Natural killer cell (primary cell): ENCODE measurements at places on chromosomes 4 and X.

GRCh38 chrX:130330706-130331105, 9.0 kb upstream of the SLC25A14 start:
- peak; percentile 52 for DNase-seq

DNA sequence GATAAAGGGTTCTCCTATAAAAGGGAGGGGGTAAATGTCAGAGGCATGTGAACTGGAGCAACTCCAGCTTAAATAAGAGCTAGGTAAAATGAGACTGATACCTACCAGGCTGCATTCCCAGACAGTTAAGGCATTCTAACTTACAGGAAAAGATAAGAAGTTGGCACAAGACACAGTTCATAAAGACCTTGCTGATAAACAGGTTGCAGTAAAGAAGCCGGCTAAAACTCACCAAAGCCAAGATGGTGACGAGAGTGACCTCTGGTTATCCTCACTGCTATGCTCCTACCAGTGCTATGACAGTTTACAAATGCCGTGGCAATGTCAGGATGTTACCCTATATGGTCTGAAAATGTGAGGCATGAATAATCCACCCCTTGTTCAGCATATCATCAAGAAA, 13.1 kb upstream of the SULT1B1 start:
- no peak for DNase-seq

DNA sequence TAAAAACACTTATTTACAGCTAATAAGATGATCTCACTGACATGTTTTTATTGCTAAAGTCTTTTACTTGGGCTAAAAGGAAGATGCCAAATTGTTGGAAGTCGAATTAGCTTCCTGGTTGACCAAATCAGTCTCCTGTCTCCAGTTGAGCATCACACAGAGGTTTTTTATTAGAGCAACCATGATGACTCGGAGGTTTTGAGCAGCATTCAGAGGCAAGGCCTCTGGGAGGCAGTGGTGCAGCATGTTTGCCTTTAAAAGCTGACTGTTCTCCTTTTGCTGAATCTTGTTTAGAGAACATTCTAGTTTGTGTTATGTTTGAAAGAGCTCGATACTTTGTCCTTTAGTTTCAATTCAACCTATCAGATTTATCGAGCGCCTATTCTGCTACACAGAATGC, 2.1 kb downstream of the UCHL1 start:
- DNase-seq = no peak

DNA sequence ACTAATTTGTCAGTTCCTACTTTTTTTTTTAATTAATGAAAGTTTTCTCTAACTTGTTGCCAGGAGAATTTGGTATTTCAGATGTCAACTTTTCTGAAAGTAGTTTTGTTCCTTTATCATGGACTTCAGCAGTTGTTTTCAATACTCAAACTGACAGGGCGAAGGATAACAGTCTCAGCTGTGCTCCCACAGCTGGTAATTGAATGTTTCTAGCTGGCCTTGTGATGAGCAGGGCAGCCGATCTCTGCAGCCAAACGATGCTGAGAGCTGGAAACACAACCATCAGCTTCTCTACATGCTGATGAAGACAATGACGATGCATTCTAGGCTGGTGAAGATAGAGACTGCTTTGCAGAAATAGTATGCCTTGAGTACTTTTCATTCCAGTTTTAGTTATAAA, 130.0 kb upstream of the MAP9 start:
- no peak for DNase-seq

DNA sequence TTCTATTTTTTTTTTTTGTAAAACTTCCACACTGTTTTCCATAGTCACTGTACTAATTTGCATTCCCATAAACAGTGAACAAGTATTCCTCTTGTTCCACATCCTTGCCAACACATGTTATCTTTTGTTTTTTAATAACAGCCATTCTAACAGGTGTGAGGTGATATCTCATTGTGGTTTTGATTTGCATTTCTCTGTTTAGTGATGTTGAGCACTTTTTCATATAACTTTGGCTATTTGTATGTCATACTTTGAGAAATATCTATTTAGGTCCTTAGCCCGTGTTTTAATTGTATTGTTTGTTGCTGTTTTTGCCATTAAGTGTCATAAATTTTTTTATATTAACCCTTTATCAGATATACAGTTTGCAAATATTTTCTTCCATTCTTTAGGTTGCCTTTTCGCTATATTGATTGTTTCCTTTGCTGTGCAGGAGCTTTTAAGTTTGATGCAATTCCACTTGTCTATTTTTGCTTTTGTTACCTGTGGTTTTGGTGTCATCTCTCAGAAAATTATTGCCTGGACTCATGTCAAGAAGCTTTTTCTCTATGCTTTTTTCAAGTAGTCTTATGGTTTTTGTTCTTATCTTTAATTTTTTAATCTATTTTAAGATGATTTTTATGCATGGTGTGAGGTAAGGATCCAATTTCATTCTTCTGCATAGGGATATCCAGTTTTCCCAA, 27.9 kb upstream of the NDNF start:
- DNase-seq = no peak
